ENCODE measurements at places on chromosomes 3 and 15.

DNA sequence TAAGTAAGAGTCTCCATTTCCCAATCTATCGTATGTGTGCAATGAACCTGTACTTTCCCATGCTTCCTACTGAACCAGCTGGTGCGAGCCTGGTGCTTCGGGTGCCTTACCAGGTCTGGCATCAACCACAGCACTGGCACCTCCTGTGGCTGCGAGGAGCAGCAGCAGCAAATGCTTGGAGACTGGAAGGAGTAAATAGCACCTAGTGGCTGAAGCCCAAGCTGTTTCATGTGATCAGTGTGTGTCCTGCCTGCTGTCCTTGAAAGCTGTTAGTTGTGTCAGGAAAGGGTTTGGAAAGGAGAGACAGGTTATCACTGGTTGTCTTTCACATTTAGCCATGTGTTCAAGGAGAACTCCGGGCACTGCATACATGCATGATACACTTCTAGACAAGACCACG lies 31.8 kb downstream of the PCOLCE2 start:
- DNase-seq, result no peak

- no peak for DNase-seq
Measured at GRCh38 chr3:22731901-22732300, 471.2 kb upstream of the UBE2E2 start.

GRCh38 chr3:55719006-55719405 lies 231.9 kb upstream of the WNT5A start:
- DNase-seq, result no peak

- no peak for DNase-seq
Measured at GRCh38 chr3:39232859-39233258, 40.5 kb upstream of the XIRP1 start.

- no peak for DNase-seq
Measured at GRCh38 chr3:62109534-62109933, 263.8 kb downstream of the FEZF2 start.

- DNase-seq, result no peak
Measured at GRCh38 chr3:25863011-25863415, 73.1 kb downstream of the OXSM start.

- DNase-seq, result no peak
Measured at GRCh38 chr3:166444756-166445155, 607.5 kb upstream of the BCHE start.

- no peak for DNase-seq
Measured at GRCh38 chr3:128548021-128548420, 55.0 kb upstream of the GATA2 start.
